ENCODE measurements at places on chromosomes 6 and 20.

GRCh38 chr6:43658161-43658560, 13.3 kb downstream of the RSPH9 start:
- DNase-seq = no peak

GRCh38 chr6:127342296-127342945, 988 bp downstream of the ECHDC1 start:
- DNase-seq = no peak

- DNase-seq = no peak
These were observed 515.3 kb downstream of the CDKAL1 start for GRCh38 chr6:21049572-21049971.

- no peak for DNase-seq
These were observed 671 bp downstream of the EFHC1 start for GRCh38 chr6:52420668-52421358.

DNA sequence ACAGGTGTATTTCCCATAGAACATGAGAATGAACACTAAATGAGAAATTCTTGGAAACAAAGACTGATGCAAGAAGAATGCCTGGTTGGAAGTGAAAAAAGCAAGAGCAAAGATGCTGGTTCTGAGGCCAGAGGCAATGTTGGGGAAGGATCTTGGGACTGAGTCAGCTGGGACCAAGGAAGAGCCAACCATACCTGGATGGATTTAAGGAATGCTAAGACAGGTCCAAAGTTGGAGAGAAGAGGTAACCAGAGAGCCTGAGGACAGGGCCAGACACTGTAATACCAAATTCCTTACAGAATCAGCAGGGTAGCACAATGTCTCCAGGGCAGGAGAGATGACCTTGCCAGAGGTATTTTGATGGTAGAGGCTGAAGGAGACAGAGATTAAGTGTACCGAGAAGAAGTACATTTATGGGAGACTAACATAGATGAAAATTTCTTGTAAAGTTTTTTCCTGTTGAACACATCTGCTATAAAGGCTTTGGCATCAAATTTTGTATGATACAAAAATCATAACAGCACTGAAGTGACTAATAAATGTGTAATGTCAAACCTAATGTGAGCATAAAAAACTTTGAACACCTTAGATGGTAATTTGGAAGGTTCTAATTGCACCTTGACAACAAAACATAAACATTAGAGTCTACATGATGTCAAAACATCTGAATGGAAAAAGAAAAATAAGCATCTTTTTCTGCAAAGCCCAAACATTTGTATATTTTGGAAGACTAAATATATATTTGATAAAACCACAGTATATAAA, 221.7 kb upstream of the MARCKS start:
- no peak for DNase-seq

GRCh38 chr6:16514249-16514648, 247.0 kb downstream of the ATXN1 start:
- DNase-seq = peak; percentile 47

- DNase-seq = no peak
These were observed 119.1 kb downstream of the PRND start for GRCh38 chr20:4840801-4841200.

GRCh38 chr6:157221817-157222175, 101.5 kb downstream of the TMEM242 start:
- no peak for DNase-seq

DNA sequence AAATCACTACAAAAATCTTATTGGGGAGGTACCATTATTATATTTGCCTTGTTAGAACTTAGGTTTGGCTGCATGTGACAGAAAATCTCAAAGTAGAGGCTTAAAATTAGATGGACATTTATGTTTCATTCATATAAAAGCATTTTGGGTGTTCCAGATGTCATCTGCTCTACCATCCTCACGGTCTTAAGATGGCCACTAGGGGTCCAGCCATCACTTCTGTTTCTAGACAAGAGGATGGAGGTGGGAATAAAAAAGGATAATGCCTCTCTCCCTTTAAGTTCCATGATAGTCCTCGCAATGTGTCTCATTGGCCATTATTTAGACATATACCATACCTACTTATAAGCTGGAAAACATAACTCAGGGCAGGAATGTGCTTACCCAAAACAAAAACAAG, 929.5 kb downstream of the KIF16B start:
- no peak for DNase-seq

DNA sequence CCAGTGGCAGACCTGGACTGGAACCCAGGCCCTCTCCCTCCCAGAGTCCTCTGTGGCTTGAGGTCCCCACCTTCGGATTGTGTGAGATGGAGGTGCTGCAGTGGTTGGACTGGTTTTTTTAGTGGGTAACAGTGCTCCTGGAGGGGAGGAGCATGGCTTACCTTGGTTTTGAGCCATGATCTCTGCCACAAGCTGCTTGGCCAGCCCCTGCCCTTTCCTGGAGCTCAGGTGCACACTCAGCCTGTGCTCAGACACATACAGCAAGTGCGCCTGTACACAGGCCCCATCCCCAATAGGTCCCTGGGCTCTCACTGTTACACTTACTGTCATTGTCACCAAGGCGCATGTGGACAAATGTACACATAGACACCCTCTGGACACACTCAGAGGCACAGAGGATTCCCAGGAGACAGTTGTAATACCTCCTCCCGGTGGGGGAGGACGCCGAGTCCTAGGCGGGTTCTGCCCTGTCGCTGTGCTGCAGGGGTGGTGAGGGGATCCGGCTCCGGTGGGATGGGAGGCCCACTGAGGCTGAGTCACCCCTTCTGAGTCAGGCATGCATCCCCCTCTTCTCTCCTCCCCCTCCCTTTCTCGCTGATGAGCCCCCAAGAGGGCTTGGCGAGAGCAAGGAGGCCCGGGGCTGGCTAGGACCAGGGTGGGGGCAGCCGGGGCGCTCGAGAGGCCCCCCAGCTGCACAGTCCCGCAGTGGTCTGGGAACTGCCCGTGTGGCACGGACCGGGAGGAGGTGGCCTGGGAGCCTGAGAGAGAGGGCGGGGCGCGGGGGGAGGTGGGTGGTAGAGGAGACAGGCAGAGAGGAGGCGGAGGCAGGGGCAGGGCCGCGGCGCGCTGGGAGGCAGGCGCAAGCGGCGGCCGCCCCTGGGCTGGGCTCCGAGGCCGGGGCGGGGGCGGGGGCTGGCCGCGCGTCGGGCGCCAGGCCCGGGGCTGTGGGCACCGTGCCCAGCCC, 522 bp upstream of the EPB41L1 start:
- DNase-seq = peak; percentile 69

- DNase-seq = peak; percentile 74
These were observed 20.4 kb downstream of the HLA-G start for GRCh38 chr6:29847871-29848630.

DNA sequence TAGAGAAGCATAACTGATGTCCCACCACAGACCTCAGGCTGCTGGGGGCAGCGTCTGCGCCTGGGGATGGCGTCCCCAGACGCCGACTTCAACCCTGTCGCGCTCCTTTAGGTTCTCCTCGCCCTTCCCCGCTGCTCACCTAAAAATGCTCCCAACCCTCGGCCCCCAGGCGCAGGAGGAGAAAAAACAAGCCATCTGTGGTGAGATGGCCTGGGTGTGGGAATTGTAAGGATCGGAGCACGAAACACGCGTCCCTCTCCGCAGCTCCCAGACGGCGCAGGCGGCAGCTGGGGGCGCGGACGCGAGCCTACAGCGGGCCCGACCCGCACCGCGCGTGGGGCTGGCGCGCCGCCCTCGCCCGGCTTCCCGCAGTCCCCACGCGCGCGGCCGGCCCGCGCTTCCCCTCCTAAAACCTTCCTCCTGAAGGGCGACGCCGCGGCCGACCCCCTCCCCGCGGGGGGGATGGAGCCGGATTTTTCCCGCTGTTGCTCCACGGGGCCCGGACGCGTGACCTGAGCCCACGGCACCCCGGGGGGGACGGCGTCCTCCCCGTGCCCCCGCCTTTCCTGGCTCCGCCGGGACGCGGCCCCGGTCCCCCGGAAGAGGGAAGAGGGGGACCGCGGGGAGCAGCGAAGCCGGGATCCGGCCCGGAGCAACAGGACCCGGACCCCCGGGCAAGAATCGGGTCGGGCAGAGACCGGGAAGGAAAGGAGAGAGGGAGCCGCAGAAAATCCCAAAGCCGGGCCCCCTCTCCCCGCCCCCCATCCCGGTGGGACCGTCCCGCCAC, 611 bp downstream of the EPB41L2 start:
- DNase-seq = peak; percentile 42

DNA sequence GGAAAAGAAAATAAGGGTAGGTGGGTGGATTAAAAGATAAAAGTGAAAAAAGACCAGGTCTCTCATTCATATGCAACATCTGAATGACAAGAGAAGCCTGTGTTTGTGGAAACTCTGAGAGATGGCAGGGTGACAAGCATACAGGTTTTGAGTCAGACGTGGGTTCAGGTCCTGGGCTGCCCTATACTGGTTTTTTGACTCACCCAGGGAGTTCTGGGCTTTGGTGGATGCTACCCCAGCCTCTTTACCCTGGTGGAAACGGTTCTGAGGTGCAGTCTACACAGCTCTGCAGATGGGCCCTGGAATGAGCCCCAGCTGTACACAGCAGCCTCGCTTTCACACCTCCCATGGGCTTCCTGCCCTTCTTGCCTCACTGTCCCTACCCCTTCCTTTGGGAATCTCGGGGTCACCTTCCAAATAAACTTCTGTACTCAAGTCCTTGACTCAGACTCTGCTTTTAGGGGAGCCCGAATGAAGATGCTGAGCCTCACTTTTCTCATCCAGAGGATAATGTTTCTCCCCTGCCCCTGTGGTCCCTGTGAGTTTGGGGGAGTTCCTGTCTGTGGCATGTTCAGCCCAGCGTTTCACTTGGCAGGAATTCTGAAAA, 77.7 kb upstream of the CLDN20 start:
- no peak for DNase-seq

- no peak for DNase-seq
These were observed 105.2 kb upstream of the CARMIL1 start for GRCh38 chr6:25173951-25174474.

GRCh38 chr20:49676581-49677291, 36.9 kb downstream of the B4GALT5 start:
- DNase-seq = peak; percentile 29

DNA sequence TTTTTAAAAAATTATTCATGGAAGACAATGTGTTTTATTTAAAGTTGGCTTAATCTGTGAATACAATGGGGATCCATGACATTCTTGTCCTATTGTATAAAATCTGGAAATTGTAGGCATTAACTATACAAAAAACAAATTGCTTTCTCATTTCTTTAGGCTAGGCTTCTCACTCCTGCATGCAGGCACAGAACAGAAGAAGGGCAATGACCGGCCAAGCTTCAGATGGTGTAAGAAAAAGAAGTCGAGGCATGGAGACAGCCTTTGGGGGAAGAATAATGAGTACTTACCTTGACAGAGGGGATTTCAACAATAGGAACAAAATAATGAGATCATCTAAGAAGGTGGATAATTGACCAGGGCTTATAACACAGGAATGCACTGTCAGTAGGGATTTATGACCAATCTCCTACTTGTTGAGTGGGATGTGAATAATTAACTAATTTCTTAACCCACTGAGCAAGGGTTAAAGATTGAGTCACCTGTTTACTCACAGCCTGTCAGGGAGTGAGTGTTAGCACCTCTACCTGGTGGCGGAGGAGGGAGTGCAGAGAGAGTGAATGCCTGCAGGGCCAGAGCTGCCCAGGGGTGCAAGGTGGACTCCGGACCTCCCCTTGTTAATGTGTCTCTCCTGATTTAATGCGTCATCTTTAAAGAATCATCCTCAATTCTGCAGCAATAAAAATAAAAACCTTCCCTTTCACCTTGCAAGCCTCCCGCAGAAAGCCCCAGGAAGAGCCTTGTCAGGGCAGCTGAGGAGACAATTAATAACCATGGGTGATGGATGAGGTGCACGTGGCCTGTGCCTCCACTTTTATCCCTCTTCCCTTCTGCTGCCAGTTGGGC, 3.9 kb downstream of the SLC22A2 start:
- DNase-seq = no peak

DNA sequence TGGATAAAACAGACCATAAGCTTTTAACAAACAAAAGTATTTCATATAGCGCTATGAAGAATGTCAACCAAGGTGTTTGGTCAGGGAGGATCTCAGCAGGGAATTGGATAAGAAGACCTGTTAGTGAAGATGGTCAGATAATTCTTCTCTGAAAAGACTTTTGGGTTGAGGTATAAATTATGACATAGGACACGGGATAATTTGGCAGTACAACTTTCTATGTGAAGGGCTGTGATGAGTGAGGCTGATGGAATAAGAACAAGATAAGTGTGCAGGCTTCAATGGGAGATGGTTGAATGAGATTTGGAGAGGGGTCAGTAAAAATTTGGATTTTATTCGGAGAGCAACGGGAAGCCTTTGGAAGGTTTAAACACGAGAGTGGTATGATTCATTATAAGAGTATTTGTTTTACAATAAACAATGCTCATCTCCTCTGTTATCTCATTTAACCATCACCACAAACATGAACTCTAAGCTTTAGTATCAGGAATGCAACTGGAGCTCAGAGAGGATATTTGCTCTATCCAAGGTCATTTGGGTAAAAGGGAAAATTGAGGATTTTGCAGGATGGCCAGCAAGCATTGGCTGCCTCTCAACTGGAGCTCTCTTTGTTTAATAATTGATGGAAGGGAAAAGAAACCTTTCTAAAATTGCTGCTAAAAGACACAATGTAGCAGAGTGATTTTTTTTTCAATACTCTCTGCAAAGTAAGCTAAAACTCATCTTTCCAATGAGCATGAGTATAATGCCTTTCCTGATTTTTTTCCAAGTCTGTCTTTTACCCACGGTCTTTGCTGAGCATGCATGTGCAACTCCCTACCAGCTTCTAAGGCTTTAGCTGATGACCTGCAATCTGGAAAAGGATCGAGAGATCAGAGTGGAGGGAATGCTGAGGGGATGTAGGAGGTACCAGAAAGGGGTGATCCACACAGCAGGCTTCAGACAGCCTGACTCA, 534.0 kb downstream of the CBLN4 start:
- no peak for DNase-seq

GRCh38 chr6:84061613-84062398, 28.2 kb downstream of the MRAP2 start:
- no peak for DNase-seq

DNA sequence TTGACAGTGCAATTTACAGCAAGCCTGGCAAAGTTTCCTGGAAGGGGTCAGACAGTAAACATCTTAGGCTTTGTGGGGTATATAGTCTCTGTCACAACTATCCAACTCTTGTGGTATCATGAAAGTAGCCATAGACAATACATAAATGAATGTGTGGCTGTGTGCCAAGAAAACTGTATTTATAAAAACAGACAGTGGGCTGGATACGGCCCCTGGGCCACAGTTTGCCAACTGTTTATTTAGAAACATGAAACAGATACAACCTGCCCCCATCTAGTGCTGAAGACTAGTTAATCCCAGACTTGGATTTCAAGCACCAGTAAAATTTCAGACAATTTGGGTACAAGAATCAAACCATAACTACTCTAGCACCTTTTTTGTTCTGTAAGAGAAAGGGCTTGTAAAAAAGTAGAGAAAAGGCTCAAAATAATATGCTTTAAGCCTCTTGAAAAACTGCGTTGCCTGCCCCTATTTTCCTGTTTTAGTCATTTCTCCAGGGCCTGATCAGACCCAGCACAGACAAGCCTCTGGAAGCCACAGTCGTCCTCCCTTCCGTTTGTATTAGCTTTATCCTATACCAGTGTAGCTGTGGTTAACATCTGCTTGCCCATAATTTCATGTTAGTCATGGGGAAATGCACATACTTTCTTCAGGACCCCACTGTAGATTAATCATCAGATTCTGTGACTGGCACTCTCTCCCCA, 30.8 kb downstream of the JAG1 start:
- DNase-seq = no peak

Measured in GM20000 (cell line).